ENCODE measurements at places on chromosomes 3 and 15. TPM values are rescaled to one million over a fixed set of nuclear protein-coding genes. Genes with fewer than 3 reads are reported as not detected.

DNA sequence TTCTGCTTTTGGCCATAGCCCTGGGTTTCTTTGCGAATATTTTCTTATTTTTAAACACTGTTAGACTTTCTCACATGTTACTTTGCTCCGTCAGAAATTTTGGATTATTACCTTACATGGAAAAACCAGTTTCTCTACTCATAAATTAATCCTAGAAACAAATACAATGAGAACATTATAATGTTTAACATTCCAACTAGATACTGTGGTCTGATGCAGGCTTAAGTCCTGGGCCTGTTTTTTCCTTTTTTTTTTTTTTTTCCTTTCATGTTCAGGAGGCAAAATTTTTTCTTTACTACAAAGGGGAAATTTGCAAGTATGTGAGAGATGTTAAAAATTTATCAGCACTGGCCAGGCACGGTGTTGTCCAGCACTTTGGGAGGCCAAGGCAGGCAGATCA is 28.9 kb downstream of the POPDC2 start:
- DNase-seq: no peak

- no peak for DNase-seq
These were observed 33.0 kb downstream of the CHDH start for GRCh38 chr3:53813229-53813628.

- no peak for DNase-seq
These were observed 4.7 kb downstream of the TMCC1 start for GRCh38 chr3:129888771-129889170.

- peak; percentile 69 for DNase-seq
These were observed 34.6 kb upstream of the AEN start for GRCh38 chr15:88586401-88587162.

GRCh38 chr15:78016860-78017259 is 60.7 kb downstream of the TBC1D2B start:
- no peak for DNase-seq

- DNase-seq: no peak
These were observed 165.5 kb downstream of the IL5RA start for GRCh38 chr3:2944628-2945027.

- DNase-seq: no peak
These were observed 32.7 kb downstream of the WDR76 start for GRCh38 chr15:43859546-43859945.

DNA sequence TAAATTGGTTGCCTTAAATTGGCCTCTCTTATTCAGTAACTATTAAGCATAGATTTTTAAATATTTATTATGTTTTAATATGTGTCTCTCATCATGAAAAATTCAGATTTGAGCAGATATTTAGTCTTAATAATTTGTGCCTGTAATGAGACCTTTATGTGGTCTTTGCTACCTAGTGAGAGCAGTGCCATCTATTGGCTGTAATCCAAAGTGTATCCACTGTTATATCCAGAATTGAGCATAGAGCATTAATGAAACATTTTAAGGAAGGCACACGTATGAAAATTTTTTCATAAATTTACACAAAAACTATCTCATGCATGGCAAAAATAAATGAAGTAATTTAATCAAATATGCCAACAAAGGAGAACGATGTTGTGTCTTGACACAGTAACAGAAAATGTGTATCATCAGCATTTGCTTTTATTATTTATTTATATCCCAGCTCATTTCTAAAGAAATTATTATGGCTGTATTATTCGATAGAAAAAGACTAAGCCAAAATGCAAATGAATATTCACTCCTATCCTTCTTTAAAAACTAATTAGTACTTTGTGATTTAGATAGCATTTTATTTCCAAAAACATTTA is 203.5 kb downstream of the RSRC1 start:
- peak; percentile 52 for DNase-seq

The CCDC39 gene
- total RNA-seq: not detected

The C2CD4A gene
- 1.3 TPM for total RNA-seq

The MTFMT gene
- total RNA-seq: 17.4 TPM

The SCG3 gene
- not detected for total RNA-seq

The GRAMD2A gene
- total RNA-seq: 5.5 TPM

The TOP2B gene
- total RNA-seq: 53.6 TPM

The ATP13A5 gene
- not detected for total RNA-seq

All from bronchial epithelial cell (primary cell).